ENCODE measurements at places on chromosomes 3 and 15.

- DNase-seq, result no peak
Measured at GRCh38 chr15:99953886-99954285, 220.6 kb upstream of the LYSMD4 start.

DNA sequence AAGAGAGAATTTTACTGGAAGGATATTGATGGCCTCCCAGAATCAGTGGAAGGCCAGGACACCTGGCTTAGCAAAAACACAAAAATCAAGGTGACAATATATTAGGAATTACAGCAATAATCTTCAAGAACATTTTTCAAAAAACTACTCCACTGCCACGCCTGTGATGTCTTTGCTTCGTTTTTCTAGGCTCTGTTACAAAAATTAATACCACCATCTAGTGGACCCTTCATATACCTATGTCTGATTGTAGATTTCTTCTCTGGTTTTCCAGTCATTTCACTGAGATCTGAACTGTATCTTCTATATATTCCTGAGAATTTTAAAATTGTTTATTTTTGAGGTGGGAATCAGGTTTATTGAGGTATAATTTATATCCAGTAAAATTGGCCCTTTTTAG is 5.6 kb upstream of the SLC33A1 start:
- DNase-seq, result peak; percentile 69

DNA sequence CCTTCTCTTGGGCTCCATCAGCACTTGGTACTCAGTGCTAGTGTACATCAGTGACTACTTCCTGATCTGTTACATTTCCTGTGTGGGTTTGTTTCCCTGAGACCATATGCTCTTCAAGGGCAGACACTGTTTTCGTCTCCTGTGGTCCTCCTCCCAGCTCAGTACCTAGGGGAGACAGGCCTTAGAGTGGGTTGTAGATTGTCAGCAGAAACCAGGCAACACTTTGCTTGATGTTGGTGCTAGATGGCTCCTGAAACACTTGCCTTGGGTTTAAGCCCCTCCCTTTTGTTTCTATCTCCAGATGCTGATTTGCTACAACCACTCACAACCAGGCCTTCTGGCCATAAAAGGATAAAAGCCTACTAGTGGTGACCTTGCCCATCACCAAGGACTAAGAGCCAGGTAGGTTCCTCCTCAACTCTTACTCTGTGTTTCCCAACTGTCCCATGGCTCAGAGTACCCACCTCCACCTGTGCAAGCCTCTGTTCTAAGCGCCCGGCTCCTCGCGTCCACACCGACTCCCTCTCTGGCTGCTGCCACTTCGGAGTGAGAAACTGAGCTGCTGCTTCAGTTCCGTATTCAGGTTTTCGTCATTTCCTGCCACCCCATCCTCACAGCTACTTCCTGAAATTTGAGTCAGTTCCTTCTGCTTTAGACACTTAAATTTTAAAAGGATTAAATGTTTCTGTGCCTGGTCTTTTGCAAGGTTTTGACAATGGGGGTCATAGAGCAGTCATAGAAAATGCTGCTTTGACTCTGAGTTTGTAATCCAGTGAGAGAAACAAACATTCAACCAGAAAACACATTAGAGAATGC is at the start of gene HCLS1:
TSS of gene HCLS1 (minus strand) at position 548 of the 816 bp plus-strand sequence. CDS start 2,556 bp downstream, outside the sequence.
- peak; percentile 81 for DNase-seq

- DNase-seq, result no peak
Measured at GRCh38 chr3:46926447-46926846, 48.9 kb downstream of the PTH1R start.

DNA sequence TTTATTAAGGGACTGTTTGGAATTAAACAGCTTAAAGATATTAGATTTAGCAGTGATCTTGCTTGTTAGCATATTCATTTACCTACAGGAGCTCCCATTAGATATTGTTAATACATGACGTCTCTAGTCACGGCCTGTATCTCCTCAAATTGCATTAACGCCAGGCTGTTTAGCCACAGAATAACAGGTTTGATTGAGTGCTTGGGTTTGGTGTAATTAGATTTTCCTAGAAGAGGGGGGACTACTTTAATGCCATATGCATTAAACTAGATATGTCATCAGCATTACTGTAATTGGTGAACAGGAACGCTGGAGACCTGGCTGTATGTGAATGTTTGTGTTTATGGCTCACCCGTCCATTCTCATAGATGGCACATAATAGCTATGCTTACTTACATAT is 841.4 kb upstream of the NR2F2 start:
- no peak for DNase-seq

- no peak for DNase-seq
Measured at GRCh38 chr15:80920271-80920699, 69.3 kb downstream of the MESD start.

GRCh38 chr3:58173669-58174398 is 36.9 kb downstream of the DNASE1L3 start:
- peak; percentile 81 for DNase-seq

- no peak for DNase-seq
Measured at GRCh38 chr3:64617610-64618009, 70.2 kb downstream of the ADAMTS9 start.

DNA sequence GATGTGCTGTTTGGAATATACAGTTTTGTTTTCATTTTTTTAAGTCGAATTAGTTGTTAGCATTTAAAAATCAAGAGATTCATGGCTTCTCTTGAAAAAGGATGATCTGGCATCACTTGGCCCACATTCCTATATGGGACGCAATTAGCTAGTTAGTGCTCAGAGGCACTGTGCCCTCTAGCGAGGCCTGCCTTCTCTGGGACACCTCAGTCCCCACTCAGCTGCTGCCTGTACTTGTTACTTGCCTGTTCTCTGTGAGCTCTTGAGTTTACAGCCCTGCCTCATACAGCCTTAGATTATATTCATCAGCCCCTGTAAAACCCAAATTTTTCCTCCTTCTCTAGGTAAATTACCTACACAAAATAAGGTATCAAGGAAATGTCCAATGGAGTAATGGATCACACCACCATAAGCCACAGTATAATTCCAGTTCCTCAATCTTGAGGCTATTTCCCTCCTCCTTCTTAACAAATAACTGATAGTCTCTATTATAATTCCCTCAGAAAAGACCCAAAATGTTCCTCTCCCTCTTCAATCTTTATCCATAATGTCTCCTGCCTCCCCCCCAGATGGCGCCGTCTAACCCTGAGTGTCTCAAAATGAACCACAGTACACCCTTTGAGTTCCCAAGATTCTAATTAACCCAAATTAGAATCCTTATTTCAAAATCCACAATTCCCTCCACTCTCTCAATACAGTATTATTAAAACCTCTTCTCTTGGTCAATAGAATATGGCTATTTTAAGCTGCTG is 2.7 kb downstream of the ZMAT3 start:
- DNase-seq, result peak; percentile 31

Data from hematopoietic multipotent progenitor cell treated with erythropoietin and hydrocortisone succinate and interleukin-3 and kit ligand, for 8 days (in vitro differentiated cells).